G401 (cell line): ENCODE measurements at places on chromosomes 12 and 14. TPM values are rescaled to one million over a fixed set of nuclear protein-coding genes. Genes with fewer than 3 reads are reported as not detected.

GRCh38 chr14:105818712-105819005, 292.3 kb downstream of the TMEM121 start:
- DNase-seq: no peak

DNA sequence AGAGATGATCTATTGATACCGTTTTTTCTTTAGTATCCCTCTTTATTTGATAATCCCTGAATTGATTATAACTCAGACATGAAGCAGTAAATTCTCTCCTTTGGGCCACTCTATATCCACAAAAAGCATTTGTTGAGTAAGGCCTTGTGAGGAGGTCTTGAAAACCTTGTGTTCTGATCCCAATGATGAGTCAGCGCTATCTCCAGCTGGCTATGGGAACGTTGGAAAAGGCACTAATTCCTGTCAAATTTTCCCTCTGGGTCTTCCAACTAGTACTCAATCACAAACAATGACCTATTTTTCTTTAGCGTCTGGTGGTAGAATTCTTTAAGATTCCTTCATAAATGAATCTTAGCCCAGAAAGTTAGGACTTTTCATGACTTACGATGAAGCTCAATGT, 168.4 kb upstream of the LRIG3 start:
- no peak for DNase-seq

DNA sequence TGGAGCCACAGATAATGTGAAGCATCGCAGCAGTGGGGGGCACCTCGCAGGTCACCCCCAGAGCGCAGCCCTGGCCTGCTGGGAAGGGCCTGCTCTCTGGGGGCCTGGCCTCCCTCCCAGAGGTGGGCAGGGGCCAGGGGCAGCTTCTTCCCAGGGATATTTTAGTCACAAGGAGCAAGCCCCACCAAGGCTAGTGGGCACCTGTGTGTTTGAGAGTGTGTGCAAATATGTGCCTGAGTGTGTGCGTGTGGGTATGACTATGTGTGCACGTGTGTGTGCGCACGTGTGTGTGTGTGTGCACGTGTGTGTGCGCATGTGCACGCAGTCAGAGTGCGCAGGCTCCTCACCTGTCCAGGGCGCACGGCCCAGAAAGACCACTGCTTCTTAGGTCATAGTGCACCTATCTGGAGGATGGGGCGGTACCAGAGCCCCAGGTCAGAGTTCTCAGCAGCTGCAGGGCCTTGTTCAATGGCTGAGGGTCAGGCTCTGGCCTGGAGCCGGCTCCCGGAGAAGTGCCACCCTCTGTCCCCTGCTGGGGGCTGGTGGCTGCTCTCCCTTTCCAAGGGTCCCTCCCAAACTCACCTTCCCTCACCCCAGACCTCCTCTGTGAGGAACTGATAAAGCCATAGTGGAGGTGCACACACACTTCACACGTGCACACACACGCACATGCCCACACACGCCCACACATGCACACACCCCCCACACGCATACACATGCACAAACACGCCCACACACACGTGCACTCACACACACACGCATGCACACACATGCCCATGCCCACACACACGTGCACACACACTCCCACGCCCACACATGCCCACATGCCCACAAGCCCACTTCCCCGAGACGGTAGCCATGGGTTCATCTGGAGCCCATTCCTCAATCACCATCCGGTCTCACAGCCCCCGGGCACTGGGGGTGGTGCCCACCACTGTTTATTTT, 128.5 kb downstream of the KIF26A start:
- DNase-seq: no peak

GRCh38 chr12:7645395-7646177, 20.1 kb downstream of the APOBEC1 start:
- peak; percentile 31 for DNase-seq

DNA sequence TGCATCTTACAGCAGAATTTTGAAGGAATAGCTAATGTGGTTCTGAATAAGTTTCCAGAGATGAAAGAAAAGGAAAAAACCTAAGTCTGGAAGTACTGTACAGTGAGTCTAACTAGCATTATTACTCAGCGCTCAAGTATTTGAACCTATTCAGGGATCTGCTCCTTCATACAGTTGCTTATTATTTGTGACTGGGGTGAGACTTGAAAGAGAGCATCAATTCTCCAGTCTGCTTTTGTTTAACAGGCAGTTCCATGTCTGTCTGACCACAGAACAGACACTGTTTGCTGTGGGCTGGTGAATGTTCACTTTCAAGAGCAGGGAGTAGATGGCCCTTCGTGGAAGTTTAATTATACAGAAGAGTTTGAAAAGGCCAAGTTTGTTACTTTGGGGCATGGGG, 9.3 kb downstream of the ETV6 start:
- DNase-seq: no peak

- no peak for DNase-seq
Measured at GRCh38 chr12:130988261-130988660, 34.6 kb downstream of the ADGRD1 start.

- no peak for DNase-seq
Measured at GRCh38 chr12:6963791-6964413, 6.6 kb downstream of the PHB2 start.

The NYNRIN gene
- total RNA-seq: 19.7 and 24.1 TPM in 2 replicates

The SOCS4 gene
- total RNA-seq: 8.0 and 12.8 TPM in 2 replicates

The ADCY4 gene
- total RNA-seq: not detected in 2 replicates

The SCN8A gene
- total RNA-seq: 1.2 and 5.4 TPM in 2 replicates

The CATSPERB gene
- not detected in 2 replicates for total RNA-seq

The CCDC196 gene
- total RNA-seq: not detected in 2 replicates

The GDF11 gene
- 16.2 and 29.2 TPM in 2 replicates for total RNA-seq
